Glomerular endothelial cell (primary cell): ENCODE measurements at places on chromosomes 7 and 10.

DNA sequence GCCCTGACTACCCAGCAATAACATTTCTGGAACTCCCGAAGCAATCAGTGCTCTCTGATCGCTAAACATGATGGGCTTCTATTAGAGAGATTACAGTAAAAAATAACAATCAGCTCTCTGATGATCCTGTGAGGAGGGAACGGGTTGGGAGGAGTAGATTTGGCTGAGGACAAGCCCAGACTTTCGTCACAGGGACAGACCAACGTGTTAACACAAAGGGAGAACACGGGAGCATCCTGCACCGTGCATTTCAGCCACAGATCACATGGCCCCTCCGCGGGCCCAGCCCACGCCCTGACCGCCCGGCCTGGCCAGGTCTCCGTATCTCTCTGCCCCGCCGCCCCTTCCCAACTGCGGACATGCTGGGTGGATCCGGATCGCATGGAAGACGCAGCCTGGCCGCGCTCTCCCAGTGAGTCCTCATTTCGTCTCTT lies 95.0 kb upstream of the AGBL3 start:
- DNase-seq, result no peak

GRCh38 chr7:100867776-100868485 lies 744 bp downstream of the TRIP6 start:
- no peak for DNase-seq

DNA sequence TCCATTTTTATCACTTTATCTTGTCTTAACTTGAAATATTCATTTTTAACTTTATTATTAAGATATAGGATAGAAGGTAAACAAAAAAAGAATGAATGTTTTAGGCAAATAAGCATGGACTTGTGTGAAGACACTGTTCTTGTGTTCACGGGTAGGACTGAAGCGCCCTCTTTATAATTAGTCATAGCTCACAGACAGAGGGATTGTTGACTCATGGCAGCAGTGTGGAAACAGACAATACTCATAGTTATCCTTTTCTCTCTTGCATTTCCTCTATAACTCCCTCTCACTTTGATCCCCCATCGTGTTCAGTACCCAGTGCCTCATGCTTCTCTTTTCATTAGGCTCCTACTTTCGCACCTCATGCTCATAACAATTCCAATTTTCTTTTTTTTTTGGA lies 731.8 kb downstream of the PHTF2 start:
- DNase-seq, result no peak

DNA sequence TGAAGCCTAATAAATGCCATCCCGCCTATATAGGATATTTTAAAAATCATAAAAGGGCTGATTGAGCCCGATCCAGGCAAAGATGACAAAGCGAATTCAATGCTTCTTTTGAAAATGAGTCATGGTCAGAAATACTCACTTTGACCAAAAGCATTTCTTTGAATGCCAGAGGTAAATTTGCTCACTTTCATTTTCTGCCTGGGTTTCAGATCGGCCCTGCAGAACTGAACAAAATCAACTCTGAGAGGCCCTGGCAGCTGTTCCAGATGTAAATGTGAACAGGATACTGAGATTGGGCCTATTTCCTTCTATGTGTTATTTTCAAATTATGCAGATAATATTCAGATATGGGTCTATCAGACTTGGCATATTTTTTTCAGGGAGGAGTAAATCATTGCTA lies 114.8 kb upstream of the ARID5B start:
- no peak for DNase-seq

DNA sequence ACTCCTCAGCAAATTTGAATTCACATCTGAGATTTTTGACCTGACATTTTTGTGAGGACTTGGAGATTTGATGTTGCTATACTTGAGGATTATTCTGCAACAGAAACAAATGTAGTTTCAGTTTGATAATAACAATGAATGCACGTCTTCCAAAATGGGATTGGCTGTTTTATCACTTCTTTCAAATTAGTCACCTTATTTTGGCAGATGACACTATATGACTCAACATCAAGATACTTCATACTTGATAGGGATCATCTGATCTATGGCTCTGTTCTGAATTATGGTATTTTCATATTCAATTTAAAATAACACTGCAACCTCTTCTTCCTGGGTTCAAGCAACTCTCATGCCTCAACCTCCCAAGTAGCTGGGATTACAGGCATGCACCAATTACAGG lies 24.2 kb downstream of the ARL5B start:
- no peak for DNase-seq
